ENCODE measurements at places on chromosomes 4 and X. TPM values are rescaled to one million over a fixed set of nuclear protein-coding genes. Genes with fewer than 3 reads are reported as not detected.

DNA sequence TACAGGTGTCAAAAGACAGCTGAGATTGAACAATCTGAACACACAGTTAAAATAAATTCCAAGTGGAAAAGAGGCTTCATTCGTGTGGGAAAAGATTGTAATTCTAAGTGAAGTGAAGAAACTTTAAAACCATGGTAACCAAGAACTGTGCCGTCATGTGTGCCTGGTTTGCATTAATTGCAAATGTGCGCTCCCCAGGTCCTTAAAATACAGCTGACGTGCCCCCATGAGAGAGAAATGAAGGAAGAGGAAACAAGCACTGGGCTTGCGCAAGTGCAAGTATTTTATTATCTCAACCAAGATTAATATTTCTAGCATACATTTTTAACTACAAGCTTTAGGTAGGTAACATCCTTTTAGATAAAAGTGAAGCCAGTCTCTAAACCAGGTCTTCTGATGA is 92.5 kb downstream of the PARM1 start:
- no peak overlapping the region for H3K27ac ChIP-seq
- no peak overlapping the region for H3K4me3 ChIP-seq
- no peaks in the 10 kb centered on the region for H3K27me3 ChIP-seq
- no peak for DNase-seq
- H3K4me1 ChIP-seq: peaks cover 5% of the 10 kb centered on the region
- no peaks in the 10 kb centered on the region for H3K36me3 ChIP-seq

DNA sequence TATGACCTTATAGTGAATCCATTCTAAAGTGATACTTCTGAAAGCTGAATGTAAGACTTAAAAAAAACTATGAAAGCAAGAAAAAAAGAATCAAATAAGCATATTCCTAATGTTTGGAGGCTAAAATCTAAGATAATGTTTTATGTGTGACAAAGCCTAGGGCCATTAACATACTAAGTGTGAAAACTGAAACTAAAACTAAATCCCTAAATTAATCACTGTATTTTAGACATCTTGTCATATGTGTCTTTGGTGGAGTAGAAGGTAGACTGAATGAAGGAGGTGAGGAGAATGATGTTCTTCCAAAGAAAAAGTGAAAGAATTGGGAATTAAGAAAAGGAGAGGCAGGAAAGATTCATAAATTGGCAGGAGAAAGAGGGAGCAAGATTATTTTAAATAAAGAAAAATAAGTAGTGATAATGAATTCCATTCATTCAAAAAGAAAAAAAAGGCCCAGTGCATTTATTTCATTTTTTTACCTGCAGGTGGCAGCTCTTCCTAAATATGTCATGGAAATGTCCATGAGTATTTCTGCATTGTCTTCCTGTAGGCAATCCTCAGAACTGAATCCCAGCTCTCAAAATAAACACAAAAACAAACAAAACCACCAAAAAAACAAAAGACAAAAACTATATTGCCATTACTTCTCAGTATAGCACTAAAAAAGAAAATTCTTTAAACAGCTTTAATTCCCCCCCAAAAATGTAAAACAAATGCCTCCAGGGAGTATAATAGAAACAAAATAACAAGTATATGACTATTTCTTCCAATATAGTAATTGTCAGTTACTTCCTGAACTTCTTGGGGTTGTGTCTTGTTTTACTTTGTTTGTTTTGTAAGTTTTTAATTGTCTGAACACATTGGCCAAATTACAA is 17.0 kb upstream of the AP1AR start:
- DNase-seq: peak; percentile 38
- no peak overlapping the region for H3K4me3 ChIP-seq

DNA sequence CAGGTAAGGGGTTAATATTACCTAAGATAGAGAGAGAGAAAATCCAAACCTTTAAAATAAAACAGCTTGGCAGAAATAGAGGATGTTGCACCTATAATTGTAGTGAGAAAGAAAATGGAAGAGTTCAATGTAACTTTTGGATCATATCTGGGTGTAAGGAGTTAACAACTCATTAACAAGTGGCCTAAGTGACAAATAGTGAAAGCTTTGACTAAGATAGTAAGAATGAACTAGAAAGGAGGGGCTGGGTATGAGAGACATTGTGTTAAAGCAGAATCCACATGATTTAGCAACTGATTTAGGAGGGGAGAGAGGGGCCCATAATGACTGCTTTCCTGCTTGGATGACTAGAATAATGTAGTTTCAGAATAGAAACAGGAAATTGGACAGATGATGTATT is 761.0 kb downstream of the IL1RAPL1 start:
- no peak overlapping the region for H3K27ac ChIP-seq
- H3K36me3 ChIP-seq: no peaks in the 10 kb centered on the region
- H3K4me1 ChIP-seq: no peaks in the 10 kb centered on the region
- H3K27me3 ChIP-seq: no peaks in the 10 kb centered on the region
- no peak for DNase-seq
- no peak overlapping the region for H3K4me3 ChIP-seq

DNA sequence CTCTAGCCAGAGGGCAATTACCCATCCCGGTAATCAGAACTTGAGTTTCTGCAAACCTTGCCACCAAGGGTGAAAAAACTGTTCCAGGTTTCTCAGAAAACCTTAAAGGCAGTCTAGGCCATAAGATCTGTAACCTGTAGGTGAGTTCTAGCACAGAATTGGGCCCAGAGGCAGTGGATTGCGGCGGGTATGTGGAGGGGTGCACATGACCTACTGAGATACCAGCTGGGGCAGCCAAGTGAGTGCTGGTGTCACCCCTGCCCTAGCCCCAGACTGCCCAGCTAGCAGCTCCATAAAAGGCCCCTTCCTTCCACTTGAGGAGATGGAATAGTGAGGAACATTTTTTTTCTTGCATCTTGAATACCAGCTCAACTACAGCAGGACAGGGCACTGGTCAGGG is 176.7 kb downstream of the SMARCA1 start:
- no peak for DNase-seq
- H3K27me3 ChIP-seq: no peaks in the 10 kb centered on the region
- H3K36me3 ChIP-seq: no peaks in the 10 kb centered on the region
- no peaks in the 10 kb centered on the region for H3K4me1 ChIP-seq
- H3K27ac ChIP-seq: no peak overlapping the region

- H3K27me3 ChIP-seq: no peaks in the 10 kb centered on the region
- no peak for DNase-seq
- no peak overlapping the region for H3K4me3 ChIP-seq
- H3K4me1 ChIP-seq: no peaks in the 10 kb centered on the region
- no peaks in the 10 kb centered on the region for H3K36me3 ChIP-seq
Observed at GRCh38 chr4:103054030-103054429, 22.5 kb downstream of the SLC9B2 start.

- no peak overlapping the region for H3K4me3 ChIP-seq
- H3K36me3 ChIP-seq: no peaks in the 10 kb centered on the region
- no peaks in the 10 kb centered on the region for H3K27me3 ChIP-seq
- DNase-seq: no peak
- peaks cover 31% of the 10 kb centered on the region for H3K4me1 ChIP-seq
Observed at GRCh38 chrX:9681422-9681821, 84.2 kb downstream of the GPR143 start.

GRCh38 chr4:73723928-73724327 is 16.4 kb upstream of the CXCL8 start:
- no peak overlapping the region for H3K27ac ChIP-seq
- DNase-seq: no peak
- no peaks in the 10 kb centered on the region for H3K36me3 ChIP-seq

GRCh38 chrX:45070116-45071007 is 130.3 kb downstream of the DIPK2B start:
- H3K36me3 ChIP-seq: peaks cover 11% of the 10 kb centered on the region
- peaks cover 16% of the 10 kb centered on the region for H3K4me1 ChIP-seq
- peak; percentile 51 for DNase-seq
- H3K27me3 ChIP-seq: no peaks in the 10 kb centered on the region
- H3K4me3 ChIP-seq: no peak overlapping the region
- H3K27ac ChIP-seq: peak overlapping the region; percentile 44

GRCh38 chr4:174749091-174749490 is 80.0 kb downstream of the GLRA3 start:
- H3K36me3 ChIP-seq: no peaks in the 10 kb centered on the region
- no peak for DNase-seq
- no peak overlapping the region for H3K4me3 ChIP-seq
- H3K27me3 ChIP-seq: no peaks in the 10 kb centered on the region
- no peak overlapping the region for H3K27ac ChIP-seq
- no peaks in the 10 kb centered on the region for H3K4me1 ChIP-seq

The MXRA5 gene
- total RNA-seq: not detected

Measured in B cell (primary cell).